SK-N-SH (cell line): ENCODE measurements at places on chromosomes 3 and 15. TPM values are rescaled to one million over a fixed set of nuclear protein-coding genes. Genes with fewer than 3 reads are reported as not detected.

DNA sequence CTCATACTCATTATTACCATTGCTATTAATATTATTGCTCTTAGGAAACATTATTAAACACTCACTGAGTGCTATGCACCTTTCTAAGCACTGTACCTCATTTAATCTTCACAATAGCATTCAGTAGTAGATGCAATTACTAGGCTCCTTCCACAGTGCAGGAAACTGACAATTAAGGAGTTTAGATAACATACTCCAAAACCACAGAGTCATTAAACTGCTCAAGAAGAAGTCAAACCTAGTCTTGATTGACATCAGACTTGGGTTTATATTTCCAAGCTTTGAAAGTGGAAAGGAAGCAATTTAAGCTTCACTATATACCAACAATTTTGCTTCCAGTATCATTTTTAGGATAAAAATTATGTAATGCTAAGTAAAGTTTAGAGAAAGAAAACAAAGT, 490.1 kb upstream of the ARRDC4 start:
- no peak overlapping the region for H3K27ac ChIP-seq
- H3K4me3 ChIP-seq: no peak overlapping the region
- H3K4me1 ChIP-seq: no peaks in the 10 kb centered on the region
- no peak for DNase-seq
- H3K27me3 ChIP-seq: no peaks in the 10 kb centered on the region

GRCh38 chr3:152364237-152364636, 95.5 kb downstream of the MBNL1 start:
- no peak for DNase-seq
- H3K27ac ChIP-seq: no peak overlapping the region; the same call in 1 of the 2 replicates
- H3K4me3 ChIP-seq: no peak overlapping the region
- H3K4me1 ChIP-seq: peaks cover 8% of the 10 kb centered on the region
- peaks cover 39% of the 10 kb centered on the region for H3K36me3 ChIP-seq

The EFL1 gene
- 12.3 and 15.3 TPM in 2 replicates for polyA plus RNA-seq

DNA sequence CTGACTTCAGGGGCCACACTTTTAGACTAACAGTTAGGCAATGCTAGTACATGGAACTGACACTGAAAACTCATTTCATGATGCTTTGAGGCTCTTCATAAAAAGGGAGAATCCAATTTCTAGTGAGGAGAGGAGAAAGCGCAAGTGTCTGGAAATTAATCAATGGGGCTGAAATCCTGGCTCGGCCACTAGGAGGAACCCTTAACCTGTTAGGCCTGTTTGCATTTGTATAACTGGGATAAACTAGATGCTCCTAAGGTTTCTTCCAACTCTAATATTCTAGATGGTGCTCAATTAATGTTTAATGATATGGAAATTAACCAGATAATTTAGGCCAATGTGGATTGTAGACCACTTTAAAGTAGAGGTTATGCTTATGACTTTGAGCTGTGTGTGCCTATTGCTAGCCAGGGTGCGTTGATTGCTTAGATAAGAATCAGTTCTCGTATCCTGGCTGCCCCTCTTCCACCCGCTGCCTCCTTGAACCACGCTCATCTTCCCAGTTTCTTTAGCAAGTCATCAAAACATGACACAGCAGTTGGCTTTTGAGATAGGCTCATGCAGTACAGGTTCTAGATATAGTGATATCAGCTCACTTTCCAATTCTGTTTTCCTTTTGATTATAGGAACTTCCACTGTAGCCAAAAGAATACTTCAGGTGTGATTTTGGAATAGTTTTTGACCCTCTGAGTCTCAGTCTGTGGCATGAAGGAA, 16.8 kb upstream of the CRBN start:
- no peaks in the 10 kb centered on the region for H3K36me3 ChIP-seq
- DNase-seq: peak; percentile 6
- H3K27me3 ChIP-seq: no peaks in the 10 kb centered on the region; the same call in 1 of the 2 replicates
- H3K4me3 ChIP-seq: no peak overlapping the region; the same call in 1 of the 2 replicates
- H3K4me1 ChIP-seq: no peaks in the 10 kb centered on the region
- no peak overlapping the region for H3K27ac ChIP-seq

- no peak overlapping the region for H3K4me3 ChIP-seq
- peak; percentile 32 for DNase-seq
- H3K27me3 ChIP-seq: no peaks in the 10 kb centered on the region
- H3K36me3 ChIP-seq: no peaks in the 10 kb centered on the region
- no peak overlapping the region for H3K27ac ChIP-seq
These were observed 121.5 kb upstream of the TSC22D2 start for GRCh38 chr3:150286390-150287147.

GRCh38 chr3:118805007-118805406, 229.6 kb downstream of the IGSF11 start:
- H3K4me1 ChIP-seq: no peaks in the 10 kb centered on the region
- no peaks in the 10 kb centered on the region for H3K27me3 ChIP-seq
- no peak overlapping the region for H3K4me3 ChIP-seq
- DNase-seq: no peak
- no peak overlapping the region for H3K27ac ChIP-seq
- no peaks in the 10 kb centered on the region for H3K36me3 ChIP-seq

DNA sequence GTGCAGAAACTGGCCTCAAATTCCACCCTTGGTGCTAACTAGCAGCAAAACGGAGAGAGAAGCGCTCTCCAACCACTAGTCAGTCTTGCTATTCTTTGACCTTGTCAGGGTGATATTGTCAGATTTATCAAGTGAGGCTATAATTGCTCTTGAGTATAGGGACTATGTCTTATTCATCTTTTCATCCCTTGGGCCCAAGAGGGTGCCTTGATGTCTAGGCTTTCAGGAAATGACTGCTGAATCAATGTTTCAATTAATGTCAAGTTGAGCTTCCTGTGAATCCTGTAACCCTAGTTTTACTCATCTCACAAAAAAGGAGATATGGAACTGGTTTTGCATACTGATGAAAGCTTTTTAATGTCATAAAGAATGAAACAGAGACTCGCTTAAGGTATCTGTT, 701.3 kb downstream of the EDEM1 start:
- H3K36me3 ChIP-seq: no peaks in the 10 kb centered on the region
- H3K27me3 ChIP-seq: no peaks in the 10 kb centered on the region
- no peaks in the 10 kb centered on the region for H3K4me1 ChIP-seq
- DNase-seq: no peak
- no peak overlapping the region for H3K27ac ChIP-seq

DNA sequence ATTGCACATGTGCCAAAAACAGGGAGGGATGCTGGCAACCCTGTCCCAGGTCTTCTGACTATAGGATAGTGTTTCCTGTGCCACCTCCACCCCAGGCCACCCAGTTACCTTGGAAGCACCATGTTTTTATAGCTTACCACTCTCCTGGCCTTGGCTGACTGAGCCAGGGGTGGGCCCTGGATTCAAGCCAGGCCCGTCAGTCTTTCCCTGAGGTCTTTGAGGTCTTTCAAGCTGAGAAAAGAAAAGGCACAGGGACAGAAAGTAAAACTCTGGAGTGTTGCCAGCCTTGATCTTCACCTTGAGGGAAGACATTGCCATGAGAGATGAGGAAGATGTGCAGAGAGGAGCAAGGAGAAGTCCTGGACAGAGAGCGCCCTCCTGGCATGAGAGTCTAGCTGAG, 46.3 kb downstream of the SYNM start:
- no peaks in the 10 kb centered on the region for H3K27me3 ChIP-seq
- H3K36me3 ChIP-seq: no peaks in the 10 kb centered on the region
- no peak for DNase-seq
- H3K4me3 ChIP-seq: no peak overlapping the region
- H3K27ac ChIP-seq: no peak overlapping the region

GRCh38 chr3:54736459-54736858, 191.4 kb downstream of the LRTM1 start:
- H3K27ac ChIP-seq: no peak overlapping the region
- no peak for DNase-seq
- H3K27me3 ChIP-seq: no peaks in the 10 kb centered on the region
- no peaks in the 10 kb centered on the region for H3K4me1 ChIP-seq

GRCh38 chr3:186746008-186746407, 28.8 kb downstream of the KNG1 start:
- no peak overlapping the region for H3K4me3 ChIP-seq
- H3K27me3 ChIP-seq: no peaks in the 10 kb centered on the region
- H3K36me3 ChIP-seq: no peaks in the 10 kb centered on the region
- H3K4me1 ChIP-seq: no peaks in the 10 kb centered on the region
- DNase-seq: no peak

The GPR171 gene
- not detected in 2 replicates for polyA plus RNA-seq

DNA sequence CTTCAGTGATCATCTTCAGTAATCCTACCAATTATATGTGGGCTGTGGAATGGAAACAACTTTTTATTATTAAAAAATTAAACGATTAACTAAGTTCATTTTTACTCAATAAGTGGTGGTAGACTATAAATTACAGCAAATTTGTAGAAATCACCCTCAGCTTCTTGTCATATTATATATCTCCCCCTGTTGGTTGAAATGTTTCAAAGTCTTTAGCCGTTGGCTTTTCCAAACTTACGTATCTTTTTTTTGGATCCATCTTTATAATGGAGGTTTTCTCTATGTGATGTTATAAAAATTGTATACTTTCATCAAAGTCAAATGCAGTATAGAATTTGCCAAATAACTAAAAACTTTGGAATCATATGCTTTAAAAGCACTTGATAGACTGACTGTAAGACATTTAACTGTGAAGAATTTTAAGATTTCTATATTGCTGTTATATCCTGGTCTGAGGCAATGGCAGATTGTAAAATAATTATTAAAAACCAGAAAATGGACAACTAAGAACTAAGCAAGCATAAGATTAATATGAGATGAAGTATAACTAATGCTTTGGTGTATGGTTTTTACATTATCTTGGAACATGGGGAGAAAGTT, 44.7 kb downstream of the ATP11B start:
- H3K4me3 ChIP-seq: no peak overlapping the region
- no peak overlapping the region for H3K27ac ChIP-seq
- H3K36me3 ChIP-seq: peaks cover 58% of the 10 kb centered on the region
- peak; percentile 5 for DNase-seq

- H3K27ac ChIP-seq: no peak overlapping the region
- H3K27me3 ChIP-seq: no peaks in the 10 kb centered on the region
- DNase-seq: no peak
- no peak overlapping the region for H3K4me3 ChIP-seq
- H3K4me1 ChIP-seq: no peaks in the 10 kb centered on the region; the same call in 1 of the 2 replicates
These were observed 501.7 kb upstream of the ARPP21 start for GRCh38 chr3:35137612-35138011.

GRCh38 chr3:150407808-150408220, 284 bp upstream of the TSC22D2 start:
- H3K27ac ChIP-seq: peak overlapping the region; percentile 97
- no peaks in the 10 kb centered on the region for H3K27me3 ChIP-seq
- H3K4me3 ChIP-seq: peak overlapping the region; percentile 87
- H3K4me1 ChIP-seq: no peaks in the 10 kb centered on the region; the same call in none of the 2 replicates

DNA sequence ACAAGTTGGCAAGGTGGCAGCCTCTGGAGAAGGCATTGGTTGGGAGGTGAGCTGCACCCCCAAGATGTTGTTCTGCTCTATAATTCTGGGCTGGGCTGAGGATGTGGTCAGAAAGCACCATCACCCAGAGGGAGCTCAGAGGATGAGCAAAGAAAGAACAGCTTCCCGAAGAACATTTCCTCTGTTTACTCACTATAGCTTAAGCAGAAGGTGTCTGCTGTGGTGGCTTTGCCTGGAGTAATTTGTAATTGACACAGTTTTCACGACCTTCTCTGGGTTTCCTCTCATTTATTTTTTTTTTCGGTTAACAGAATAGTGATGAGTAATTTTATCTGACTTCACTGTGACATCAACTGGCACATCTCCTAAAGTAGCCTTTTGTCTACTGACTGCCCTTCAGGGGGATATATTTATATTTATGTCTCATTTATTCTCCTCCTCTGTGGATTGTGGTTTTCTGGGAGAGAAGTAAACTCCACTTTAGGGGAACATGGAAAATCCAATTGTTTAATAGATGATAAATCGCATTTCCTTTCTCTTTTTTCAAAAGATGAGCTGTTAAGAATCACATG, 49.5 kb upstream of the ABHD17C start:
- H3K4me3 ChIP-seq: no peak overlapping the region
- no peak for DNase-seq
- H3K4me1 ChIP-seq: no peaks in the 10 kb centered on the region
- no peak overlapping the region for H3K27ac ChIP-seq
- no peaks in the 10 kb centered on the region for H3K36me3 ChIP-seq

DNA sequence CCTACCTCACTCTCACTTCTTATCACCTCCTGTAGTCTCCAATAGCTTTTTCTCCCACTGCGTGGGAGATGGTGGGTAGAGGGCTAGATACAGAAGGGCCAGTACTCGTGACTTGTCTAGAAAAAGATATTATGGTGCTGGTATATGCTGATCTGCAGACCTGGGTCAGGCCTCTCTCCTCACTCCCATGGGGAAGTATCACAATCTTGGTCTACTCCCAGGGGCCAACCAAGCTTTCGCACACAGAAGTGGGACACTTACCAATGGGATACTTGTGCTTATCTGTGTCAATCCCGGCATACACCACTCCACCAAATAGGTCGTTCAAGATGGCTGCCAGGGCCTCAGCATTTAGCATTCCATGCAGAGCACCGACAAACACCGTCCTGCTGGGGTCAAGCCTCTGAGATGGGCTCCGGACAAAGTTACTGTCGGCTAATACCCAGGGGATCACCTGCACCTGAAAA, 9.0 kb upstream of the RPS17 start:
- no peaks in the 10 kb centered on the region for H3K4me1 ChIP-seq
- H3K4me3 ChIP-seq: no peak overlapping the region
- no peak overlapping the region for H3K27ac ChIP-seq

DNA sequence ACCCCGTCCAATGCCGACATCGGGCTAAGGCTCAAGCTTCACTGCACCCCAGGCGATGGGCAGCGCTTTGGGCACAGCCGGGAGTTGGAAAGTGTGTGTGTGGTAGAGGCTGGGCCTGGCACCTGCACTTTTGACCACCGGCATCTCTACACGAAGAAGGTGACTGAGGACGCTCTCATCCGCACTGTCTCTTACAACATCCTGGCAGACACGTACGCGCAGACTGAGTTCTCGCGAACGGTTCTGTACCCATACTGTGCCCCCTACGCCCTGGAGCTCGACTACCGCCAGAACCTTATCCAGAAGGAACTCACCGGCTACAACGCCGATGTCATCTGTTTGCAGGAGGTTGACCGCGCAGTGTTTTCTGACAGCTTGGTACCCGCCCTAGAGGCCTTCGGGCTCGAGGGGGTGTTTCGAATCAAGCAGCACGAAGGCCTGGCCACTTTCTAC, 1.0 kb downstream of the PDE12 start:
- peak overlapping the region; percentile 81 for H3K4me3 ChIP-seq
- peak; percentile 47 for DNase-seq
- no peaks in the 10 kb centered on the region for H3K27me3 ChIP-seq
- peaks cover 12% of the 10 kb centered on the region for H3K4me1 ChIP-seq
- peak overlapping the region; percentile 74; the same call in 1 of the 2 replicates for H3K27ac ChIP-seq
- peaks cover 25% of the 10 kb centered on the region for H3K36me3 ChIP-seq

The CHL1 gene
- not detected in 2 replicates for polyA plus RNA-seq

The ELL3 gene
- 0.67 and 0.89 TPM in 2 replicates for polyA plus RNA-seq

- no peaks in the 10 kb centered on the region for H3K36me3 ChIP-seq
- peak; percentile 19 for DNase-seq
- no peak overlapping the region for H3K27ac ChIP-seq
These were observed 3.8 kb upstream of the FOXB1 start for GRCh38 chr15:60000113-60000823.

- peak overlapping the region; percentile 21; the same call in 1 of the 2 replicates for H3K4me3 ChIP-seq
- H3K27ac ChIP-seq: peak overlapping the region; percentile 73
- peaks cover 3% of the 10 kb centered on the region; the same call in 1 of the 2 replicates for H3K4me1 ChIP-seq
- peaks cover 25% of the 10 kb centered on the region for H3K36me3 ChIP-seq
- no peaks in the 10 kb centered on the region for H3K27me3 ChIP-seq
These were observed 87.0 kb downstream of the KLHL25 start for GRCh38 chr15:85707519-85708338.
